HT1080 (cell line): ENCODE measurements at places on chromosomes 7 and 10.

GRCh38 chr7:81285142-81285871, 366.5 kb upstream of the SEMA3C start:
- peak; percentile 83 for DNase-seq

- DNase-seq = no peak
These were observed 141.5 kb downstream of the ADCY1 start for GRCh38 chr7:45715471-45716352.

DNA sequence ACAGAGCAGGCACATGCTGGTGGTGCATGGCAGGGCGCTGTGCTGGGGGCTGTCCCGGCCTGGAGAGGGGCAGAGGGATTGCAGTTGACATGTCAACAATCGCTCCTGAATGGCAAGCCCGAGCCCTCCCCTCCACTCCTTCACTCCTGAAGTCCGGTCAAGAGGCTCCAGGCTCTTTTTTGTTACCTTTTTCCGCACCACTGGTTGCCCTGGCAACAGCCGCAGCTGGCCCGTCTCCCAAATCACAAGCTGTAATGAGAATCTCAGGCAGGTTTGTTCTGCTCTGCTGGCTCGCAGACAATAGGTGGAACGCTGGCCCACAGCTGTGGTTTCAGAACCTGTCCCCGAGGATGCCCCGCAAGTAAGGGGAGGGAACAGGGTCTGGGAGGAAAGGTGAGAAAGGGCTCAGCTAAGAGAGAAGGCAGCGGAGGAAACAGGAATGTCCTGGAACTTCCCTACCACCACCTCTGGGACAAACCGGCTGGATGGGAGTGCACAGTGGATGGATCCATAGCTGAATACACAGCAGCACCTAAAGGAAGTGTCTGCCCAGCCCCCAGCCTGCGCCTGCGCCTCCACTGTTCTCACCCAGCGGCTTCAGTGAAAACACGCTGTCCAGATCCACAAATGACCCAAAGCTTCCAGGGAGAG, 58.9 kb downstream of the CALML3 start:
- no peak for DNase-seq

- DNase-seq = no peak
These were observed 653.7 kb upstream of the ZWINT start for GRCh38 chr10:57014758-57015157.

DNA sequence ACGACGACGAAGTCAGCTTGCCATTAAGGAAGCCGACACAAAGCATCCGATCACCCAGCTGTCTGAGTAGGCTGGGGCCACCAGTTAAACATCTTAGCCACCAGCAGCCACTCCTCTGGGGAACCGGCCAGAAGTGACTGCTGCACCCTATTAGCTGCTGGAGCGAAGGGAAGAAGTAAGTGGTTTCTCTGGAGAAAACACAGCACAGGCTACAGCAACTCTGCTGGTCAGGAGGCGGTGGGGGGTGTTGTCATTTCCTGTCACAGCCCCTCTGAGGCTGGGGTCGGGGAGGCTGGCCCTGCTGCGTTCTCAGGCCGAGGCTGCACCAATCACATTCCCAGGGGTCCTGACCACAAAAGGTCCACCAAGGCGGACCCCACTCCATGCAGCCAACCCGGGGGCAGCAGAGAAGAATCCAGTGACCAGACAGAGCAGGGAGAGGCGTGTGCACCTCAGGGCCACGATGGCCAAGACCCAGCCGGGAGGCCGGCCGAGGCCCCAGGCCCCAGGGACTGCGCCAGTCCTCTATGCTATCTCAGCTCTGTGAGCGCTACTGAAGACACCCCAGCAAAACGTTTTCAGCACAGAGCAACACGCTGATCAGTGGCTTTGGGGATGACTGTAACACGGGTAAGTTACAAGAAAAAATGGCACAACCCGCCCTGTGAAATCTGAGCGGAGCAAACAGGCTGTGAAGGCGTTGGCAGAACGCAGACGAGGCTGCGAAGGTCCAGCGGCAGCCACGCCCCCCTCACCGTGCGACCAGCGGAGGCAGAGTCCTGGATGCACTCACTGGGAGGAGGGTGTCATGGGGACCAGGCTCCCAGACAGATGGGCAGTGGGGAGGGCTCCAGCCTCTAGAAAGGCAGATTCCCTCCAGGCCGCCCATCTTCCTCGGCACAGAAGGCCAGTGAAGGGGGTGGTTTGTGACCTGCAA, 24.8 kb downstream of the STK32C start:
- DNase-seq = no peak

DNA sequence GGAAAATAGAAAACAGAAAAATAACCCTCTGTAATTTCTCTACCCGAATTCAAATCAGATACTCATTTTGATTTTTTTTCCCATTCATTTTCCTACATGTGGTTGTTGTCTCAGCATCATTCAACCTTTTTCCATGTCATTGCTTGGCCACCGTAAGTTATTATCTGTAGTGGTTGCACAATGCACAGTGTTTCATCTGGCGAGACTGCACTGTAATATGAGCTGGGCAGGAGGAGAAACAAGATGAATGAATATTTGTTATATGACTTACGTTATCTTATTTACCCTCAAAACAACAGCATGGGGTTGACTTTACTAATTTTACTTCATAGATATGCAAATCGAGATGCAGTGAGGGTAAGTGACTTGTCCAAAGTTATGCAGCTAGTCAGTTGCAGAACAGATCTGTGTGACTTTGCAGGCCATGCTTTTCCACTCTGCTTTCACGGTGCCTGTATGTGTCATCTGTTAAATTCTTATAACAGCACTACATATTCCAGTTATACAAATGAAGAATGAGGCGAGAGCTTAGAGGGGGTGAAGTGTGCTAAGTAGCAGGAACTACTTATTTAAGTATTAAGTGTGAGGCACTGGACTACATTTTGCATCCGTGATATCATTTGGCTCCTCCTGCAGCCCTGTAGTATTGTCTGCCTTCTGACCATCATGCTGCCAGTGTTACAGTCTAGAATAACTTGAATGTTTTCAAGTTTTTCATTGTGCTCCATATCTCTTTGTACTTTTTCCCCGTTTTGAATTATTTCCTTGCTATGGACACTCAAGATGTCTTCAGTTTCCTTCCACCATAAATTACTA, 56.7 kb downstream of the ZMYND11 start:
- DNase-seq = no peak
